Inflammatory macrophage treated with lipopolysaccharide for 4 hours (primary cell): ENCODE measurements at places on chromosomes 1 and 21.

DNA sequence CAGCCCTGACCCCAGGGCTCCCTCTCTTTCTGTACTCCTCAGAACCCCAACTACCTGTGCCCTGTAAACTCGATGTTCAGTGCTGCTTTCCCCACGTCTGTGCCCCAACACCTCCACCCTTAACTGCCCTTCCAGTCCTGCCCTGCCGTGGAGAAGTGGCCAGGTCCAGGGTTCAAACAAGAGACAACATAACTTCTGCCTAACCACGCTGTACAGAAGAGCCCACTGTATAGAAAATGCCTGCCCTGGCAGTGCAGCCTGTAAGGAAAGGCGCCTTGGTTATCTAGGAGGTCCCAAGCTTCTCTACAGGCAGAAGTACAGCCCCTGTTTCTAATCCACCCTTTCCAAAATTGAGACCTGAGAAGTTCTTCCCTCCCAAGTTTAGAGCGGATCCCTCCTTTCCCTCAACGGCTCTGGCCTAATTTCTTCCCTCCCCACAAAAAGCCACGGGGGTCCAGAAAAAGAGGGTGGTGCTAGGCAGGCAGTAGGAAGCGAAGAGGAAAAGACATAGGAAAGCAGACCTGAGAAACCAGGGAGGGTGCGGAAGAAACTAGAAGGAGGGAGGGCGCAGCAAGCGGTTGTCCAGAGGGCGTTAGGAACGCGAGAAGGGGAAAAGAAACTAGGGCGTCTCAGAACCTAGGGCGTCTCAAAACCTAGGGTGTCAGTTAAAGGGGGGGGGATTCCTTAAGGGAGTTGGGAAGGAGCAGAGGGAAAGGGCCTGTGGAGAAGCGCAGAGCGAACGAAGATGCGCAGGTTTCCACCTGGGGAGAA lies 3.2 kb downstream of the DMRTA2 start:
- no peak for DNase-seq

GRCh38 chr1:24725209-24725651 lies 20.0 kb upstream of the CLIC4 start:
- peak; percentile 41 for DNase-seq

DNA sequence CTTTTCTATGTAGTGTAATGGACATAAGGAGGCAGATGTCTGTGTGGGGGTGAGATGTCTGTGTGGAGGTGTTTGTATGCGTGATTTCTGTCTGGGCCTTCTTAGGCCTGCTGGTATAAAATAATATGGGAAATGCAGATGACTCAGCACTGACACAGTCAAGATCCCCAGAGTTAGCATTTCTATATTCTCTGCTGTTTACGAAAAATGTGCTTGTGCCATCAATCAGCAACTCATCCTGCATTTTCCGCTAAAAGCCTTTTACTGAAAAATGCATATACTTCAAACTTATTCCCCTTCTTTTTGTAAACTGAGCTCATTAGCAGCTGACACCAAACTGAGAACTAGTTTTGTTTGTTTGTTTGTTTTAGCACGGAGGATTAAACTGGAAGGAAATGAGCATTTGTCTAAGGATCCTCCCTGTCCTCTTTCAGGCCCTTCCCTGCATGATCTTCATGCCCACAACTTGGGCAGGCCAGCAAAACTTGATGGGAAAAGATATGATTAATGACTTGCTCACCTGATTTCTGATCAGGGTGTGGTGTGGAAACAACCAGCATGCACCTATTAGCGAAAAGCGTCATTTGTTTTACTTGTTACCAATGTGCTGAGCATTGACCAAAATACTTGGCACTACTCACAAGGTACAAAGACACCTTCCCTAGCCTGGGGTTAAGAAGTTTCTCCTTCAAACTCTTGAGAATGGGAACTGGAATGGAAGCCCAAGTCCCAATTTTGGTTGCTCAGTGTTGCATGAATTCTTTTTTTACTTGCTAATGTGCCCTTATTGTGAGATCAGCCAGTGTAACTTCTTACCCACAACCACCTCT lies 77.4 kb downstream of the NDUFS5 start:
- no peak for DNase-seq

DNA sequence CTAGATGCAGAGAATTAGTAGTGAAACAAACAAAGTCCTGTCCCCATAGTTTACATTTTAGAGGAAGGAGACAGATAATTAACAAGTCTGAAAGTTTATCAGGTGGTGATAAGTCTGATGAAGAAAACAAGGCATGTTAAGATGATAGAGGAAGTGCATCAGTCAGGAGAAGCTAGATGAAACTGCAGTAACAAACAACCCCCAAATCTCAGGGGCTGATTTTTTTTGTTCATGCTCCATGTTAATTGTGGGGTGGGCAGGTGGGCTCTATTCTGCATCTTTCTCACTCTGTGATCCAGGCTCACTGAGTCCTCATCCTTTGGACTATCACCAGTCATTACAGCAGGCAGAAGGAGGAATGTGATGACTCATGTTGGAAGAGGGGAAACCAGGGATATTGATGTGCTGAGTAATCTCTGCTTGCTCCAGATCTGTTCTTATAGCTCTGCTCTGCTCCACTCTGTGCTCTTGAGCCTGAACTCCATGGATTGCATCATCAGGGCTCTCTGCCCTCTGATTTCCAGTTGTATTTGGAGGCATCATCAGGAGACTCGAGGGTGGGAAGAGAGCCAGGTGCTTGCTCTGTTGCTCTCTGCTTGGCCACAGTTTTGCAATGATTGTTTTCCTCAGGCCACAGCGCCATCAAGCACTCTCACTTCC lies 166.9 kb downstream of the IER5 start:
- DNase-seq = no peak

DNA sequence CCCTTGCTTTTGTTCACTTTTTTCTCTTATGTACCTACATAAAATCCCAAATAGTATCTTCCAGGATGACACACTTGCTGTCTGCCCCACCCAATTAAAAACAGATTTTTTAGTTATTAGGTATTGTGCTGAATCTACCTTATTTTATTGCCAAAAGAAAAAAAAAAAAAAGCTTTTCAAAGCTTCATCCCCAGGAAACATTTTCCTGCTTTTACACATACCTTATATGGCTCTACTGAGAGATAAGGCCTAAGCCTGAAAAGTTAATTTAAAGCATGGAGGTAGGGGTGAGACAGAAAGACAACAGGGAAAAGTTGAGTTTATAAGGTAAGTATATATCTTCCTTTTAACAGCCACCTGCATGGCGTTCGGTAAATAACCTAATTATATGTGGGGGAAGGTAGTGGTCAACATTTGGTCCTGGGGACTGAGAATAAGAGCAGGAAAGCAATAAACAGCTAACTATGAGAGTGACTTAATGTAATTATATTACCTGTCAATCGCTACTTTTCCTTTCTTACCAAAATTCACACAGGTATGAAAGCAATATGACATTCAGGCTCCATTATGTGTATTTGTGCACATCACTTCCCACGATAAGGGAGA lies 54.6 kb upstream of the BOLA1 start:
- DNase-seq = no peak
